ENCODE measurements at places on chromosomes 5 and 9.

GRCh38 chr9:125238127-125238914 lies 2.8 kb downstream of the HSPA5 start:
- no peak for DNase-seq

DNA sequence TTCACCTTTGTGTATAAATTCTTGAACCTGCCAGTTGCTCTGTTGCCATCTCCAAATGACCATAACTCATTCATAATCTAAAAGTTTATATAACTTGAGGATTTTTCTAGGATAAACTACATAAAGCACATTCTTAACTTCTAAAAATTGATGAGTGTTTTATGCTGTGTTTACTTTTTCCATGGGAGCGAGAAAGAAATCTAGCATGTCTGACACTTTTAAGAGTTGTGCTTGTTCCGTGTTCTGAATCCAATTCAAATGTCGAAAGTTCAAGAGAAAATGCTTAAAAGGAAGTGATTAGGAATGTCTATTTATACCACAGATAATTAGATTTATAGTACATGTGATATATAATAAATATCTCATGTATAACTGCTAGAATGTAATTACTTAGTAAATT lies 154.4 kb downstream of the DEPDC1B start:
- DNase-seq, result no peak

DNA sequence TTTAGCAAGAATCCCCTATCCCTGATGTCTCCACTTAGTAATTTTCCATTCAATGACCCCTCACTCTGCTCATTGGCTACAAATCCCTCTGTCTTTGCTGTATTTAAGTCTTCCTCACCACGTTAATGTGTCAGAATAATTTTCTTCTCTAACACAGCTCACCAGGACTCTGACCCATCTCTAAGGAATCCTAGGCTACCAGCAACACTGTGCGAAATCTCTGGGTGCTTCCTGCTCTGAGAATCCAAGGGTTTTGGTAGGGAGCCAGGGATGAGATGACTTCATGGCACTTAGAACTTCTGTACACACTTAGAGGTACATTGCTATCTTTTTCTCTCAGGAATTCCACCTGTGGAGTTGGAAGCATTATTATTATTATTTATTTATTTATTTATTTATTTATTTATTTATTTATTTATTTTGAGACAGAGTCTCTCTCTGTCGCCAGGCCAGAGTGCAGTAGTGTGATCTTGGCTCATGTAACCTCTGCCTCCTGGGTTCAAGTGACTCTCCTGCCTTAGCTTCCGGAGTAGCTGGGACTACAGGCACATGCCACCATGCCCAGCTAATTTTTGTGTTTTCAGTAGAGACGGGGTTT lies 53.5 kb downstream of the FOXI1 start:
- no peak for DNase-seq

DNA sequence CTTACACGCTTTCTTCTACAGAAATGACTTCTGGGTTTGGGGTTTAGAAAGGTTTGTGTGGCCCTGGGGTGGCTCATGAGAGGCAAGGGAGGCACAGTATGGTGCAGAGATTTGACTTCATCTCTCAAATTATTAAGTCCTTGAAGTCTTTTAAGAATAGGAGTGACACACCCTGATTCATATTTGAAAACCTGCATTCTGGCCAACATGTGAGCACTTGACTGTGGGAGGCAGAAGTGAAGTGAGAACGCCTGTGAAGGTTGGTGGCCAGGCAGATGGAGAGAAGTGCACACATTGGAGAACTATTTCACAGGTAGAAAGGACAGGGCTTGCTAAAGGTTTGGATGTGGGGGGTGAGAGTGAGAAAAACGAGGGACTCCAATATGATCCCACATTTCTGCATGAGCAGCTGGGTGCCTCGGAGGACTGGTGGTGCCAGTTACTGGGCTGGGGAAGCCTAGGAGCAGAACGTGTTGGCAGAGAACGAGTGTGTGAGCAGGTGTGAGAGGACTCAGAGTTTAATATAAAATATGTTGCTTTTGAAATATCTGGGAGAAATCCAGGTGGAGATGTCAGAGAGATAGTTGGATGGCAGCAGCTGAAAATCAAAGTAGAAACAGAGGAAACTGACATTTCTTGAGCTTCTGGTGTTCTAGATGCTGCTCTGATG lies 240.0 kb upstream of the ADAMTSL1 start:
- DNase-seq, result no peak

GRCh38 chr5:95907740-95908706 lies 53.6 kb downstream of the ELL2 start:
- DNase-seq, result no peak

- DNase-seq, result no peak
Measured at GRCh38 chr5:65072850-65073249, 304.1 kb downstream of the CWC27 start.

DNA sequence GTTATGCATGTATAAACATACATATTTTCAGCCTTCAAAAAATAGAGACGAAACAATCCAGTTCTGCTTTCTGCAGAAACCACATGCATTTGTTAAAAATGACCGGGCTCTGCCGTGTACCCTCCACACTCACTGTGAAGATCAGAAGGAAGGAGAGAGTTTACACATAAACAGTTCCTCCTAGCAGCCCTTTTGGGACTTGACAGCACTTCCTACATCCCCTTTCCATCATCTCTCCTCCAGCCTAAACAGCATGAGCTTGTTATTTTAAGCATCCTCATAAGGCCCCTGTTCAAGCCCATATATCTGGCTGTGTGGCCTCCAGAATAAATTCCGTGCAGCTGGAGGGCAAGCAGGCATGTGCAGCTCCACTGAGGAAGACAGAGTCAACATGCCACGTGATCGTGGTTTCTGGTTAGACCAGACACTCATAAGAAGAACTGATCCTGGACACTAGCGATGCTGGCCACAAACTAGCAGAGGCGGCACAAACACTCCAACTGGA lies 42.2 kb downstream of the NIPAL4 start:
- peak; percentile 60 for DNase-seq

DNA sequence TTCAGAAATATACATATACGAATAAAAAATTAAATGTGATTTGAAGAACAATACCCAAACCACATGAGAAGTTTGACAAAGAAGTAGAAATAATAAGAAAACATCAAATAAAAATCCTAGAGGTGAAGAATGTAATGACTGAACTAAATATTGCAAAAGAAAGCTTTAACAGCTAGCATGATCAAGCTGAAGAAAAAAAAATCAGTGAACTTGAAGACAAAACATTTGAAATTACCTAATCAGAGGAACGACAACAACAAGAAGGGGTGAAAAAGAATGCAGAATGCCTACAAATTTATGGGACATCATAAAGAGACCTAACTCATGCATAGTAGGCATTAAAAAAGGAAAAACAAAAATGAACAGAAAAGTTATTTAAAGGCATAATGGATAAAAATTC lies 60.5 kb upstream of the SPEF2 start:
- DNase-seq, result no peak
